Aorta (tissue), 5 donors: ENCODE measurements at places on chromosomes 5 and 9. TPM values are rescaled to one million over a fixed set of nuclear protein-coding genes. Genes with fewer than 3 reads are reported as not detected.

Gene PRXL2C
- total RNA-seq: 23.6 TPM

Gene PPP2R2B
- total RNA-seq: 15.0 TPM

Gene C9
- 0.13 TPM for total RNA-seq

Gene DNAI1
- not detected for total RNA-seq

Gene HAPLN1
- total RNA-seq: 3.5 TPM

Gene LEAP2
- 2.1 TPM for total RNA-seq

Gene BTNL8
- 0.29 TPM for total RNA-seq

Gene PARP8
- total RNA-seq: 28.2 TPM

- DNase-seq: peak; percentile 80
Observed at GRCh38 chr9:19229595-19230354, 718 bp upstream of the DENND4C start.

DNA sequence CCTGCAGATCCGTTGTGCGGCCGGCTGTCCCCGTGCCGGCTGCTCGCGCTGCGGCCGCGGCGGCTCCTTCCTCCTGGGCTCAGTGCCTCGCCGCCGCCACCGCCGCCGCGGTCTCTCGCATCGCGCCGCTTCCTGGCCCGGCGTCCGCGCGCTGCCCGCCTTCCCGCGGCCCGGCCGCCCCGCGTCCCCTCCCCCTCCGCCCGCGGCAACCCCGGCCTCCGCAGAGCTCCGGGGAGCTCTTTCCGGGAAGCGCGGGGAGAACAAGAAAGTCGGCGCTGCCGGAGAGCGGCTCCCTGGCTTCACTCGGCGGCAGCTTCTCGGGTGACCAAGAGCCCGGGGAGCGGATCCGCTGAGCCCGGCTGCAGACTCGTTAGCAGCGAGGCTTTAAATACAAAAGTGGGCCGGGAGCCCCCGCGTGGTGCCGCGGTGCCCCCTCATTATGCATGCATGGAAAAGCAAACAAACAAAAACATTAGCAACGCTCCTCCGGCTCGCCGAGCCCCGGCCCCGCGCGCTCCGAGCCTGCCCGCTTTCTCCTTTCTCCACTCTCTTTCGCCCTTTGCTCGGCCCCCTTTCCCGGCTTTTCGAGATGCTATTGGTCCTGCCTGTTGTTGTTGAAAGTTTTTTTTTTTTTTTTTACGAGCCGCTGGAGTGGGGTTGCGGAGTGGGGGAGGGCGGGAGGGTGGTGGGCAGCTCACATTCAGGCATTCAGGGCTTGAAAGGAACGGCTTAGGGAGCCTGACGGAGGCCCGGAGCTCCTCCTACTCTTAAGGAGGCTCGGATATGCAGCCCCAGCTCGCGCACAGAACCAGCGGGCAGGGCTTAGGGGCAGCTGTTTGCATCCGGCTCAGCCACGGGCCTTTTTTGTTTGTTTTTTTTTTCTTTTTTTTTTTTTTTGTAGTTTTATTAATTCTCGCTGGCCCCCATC lies at the start of gene GAS1:
TSS of gene GAS1 (minus strand) at position 361 of the 928 bp plus-strand sequence. CDS start 727 bp downstream, outside the sequence.
- peak; percentile 91 for DNase-seq

DNA sequence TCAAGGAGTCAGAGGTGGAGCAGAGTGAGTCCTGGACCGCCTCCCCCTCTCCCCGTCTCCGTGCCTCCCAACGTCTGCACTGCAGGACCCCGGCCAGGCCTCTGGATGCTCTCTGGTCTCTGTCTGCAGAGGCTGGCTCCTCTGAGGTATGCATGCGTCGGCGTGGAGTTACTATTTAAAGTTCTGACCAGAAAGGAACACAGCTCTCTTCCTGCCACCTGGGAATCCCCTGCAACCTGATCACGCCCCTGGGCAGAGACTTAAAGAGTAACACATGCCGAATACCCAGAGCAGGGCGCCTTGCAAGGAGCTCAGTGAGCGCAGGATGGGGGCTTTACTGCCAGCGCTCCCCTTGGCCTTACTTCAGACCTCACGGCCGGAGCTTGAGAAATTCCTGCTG lies 16.0 kb downstream of the ANXA6 start:
- DNase-seq: no peak

DNA sequence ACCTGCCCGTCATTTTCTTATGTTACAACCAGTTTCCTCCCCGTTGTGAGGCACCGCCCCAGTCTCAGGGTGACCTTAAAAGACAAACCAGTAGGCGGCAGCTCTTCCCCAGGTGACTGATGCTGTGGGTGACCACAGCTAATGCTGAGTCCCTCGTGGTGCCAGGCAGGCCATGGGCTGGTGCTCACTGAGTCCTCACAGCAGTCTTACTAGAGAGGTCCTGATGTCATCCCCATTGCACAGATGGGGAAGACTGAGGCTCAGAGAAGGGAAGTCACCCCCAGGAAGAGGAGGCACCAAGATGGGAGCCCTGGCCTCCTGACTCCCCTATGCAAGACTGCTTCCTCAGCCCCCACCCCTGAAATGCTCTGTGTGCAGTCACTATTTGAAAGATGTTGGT lies 978 bp downstream of the CFAP157 start:
- no peak for DNase-seq

GRCh38 chr5:172687940-172688339 lies 46.9 kb downstream of the NEURL1B start:
- peak; percentile 16 for DNase-seq

DNA sequence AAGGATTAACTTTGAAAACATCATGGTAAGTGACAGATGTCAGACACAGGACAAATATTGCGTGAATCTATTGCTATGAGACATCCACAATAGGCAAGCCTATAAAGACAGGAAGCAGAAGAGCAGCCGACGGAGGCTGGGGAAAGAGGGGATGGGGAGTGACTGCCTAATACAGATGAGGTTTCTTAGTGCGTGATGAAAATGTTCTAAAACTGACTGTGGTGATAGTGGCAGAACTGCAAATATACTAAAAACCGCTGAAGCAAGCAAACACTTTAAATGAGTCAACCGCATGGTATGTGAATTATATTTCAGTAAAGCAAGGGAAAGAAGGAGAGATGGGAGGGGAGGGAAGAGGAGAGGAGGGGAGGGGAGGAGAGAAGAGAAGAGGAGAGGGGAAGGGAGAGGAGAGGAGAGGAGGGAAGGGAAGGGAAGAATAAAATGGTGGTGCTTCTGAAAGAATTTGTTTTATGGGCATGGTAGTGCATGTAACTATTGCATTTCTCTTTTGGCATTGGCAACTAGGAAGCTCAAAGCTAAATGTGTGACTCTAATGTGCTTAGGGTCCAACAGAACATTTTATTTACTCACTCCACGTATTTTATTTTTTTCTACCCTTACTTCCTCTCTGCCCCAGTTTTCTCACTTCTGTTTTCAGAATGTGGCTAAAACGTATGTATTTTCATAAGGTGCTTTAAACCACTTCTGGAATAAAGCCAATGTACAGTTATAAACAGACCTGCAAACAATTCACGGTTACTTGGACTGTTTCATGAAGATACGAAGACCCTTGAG lies 21.3 kb downstream of the AKNA start:
- DNase-seq: no peak

DNA sequence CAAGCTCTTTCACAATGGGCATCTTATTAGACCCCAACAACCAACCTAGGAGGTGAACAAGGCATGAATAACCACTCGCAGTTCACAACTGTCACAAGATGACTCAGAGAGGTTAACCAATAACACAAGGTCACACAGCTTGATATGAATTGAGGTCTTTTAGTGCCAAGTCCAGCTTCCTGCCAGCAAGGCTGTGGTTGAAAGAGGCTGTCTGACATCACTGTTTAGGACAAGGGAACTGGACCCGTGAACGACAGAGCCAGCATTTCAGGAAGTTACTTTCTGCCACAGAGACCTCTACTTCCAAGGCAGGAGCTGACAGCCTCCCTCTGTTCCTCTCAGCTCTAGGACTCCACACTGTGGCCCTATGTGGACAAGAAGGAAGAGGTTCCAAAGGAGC lies 53.4 kb upstream of the ALDH1B1 start:
- peak; percentile 68 for DNase-seq

DNA sequence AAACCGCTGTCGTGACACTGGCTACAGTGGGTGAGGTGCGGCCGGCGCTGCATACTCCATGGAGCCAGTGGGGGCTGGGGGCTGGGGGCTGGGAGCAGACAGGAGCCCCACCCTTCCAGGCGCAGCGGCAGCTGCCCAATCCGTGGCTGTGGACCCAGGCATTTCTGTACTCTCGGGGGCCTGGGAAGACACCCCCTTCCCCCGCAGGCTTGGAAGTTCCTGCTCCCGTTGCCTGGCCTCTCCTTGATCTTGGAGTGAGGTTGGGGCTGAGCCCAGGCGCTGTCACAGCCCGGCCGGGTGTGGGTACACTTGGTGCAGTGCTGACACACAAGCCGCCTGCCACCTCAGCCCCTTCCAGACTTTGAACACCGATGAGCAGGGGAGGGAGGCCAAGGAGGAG lies 27.7 kb upstream of the GGTA1 start:
- no peak for DNase-seq

DNA sequence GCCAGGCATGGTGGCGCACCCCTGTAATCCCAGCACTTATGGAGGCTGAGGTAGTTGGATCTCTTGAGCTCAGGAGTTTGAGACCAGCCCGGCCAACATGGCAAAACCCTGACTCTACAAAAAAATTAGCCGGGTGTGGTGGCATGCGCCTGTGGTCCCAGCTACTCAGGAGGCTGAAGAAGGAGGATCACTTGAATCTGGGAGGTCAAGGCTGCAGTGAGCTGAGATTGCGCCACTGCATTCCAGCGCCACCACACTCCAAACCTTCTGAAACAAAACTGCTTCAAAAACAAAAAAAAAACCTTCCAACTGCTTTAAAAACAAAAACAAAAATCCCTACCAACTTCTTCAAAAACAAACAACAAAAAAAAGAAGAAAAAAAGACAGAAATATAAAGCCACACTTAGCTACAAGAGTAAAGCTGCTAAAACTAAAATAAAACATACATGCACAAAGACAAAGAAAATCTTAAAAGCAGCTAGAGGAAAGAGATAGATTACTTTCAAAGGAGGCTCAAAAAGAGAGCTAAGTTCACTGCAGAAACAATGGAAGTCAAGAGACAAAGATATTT lies 11.4 kb downstream of the DCAF10 start:
- no peak for DNase-seq

DNA sequence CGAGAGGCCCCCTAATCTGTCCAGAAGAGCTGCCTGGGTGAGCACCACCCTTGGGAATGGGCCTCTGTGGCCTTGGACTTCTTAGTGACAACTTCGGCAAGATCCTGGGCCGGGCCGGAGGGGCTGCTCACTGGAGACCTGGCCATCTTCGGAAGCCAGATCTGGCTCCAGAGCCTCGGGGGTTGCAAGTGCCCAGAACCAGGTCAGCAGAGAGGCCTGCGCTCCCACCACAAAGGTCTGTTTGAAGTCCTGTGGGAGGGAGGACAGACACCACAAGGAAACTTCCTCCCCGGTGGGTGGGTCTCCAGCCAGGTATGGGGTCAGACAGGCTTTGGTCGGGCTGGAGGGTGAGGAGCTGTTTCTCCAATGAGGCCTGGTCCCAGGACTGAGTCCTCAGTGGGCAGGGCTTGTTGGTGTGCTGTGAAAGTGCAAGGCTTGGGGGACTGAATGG lies 86.1 kb downstream of the DAB2IP start:
- no peak for DNase-seq

DNA sequence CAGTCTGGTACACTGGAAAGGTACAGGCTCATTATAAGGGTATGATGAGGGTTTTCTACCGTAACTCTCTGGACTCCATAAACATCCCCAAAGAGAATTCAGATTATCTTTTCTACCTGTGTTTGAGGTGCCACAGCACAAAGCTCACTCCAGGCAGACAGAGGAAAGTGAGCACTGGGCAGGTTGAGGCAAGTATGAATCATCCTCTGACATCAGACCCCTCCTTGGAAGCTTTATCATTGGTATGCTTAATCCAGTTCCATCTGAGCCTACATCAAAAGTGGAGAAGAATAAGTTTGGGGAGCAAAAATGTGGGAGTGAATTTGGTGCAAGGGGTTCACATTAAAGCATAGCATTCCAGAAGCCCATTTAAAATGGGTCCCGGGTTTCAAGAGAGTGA lies 21.7 kb downstream of the C9orf152 start:
- DNase-seq: no peak

GRCh38 chr5:23613566-23613965 lies 106.2 kb downstream of the PRDM9 start:
- DNase-seq: no peak

GRCh38 chr5:174139623-174140022 lies 94.1 kb downstream of the NSG2 start:
- no peak for DNase-seq

- DNase-seq: no peak
Observed at GRCh38 chr9:135997090-135998015, 36.2 kb upstream of the UBAC1 start.

DNA sequence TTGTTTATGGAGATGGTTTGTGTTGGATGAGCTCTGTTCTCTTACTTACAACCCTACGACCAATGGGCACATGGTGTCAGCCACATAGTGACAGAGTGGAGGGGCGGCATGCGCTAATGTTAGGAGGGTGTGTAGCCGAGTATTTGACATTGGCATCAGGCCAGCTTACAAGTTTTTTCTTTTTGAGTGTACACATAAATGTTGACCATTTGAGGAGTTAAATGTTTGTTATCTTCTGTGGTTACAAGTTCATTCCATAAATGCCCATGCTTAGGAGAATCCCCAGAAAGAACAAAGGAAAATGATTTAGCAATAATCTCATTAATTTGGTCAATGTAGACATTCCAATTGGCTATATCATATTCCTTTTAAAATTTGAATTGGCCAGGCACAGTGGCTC lies 180.1 kb upstream of the ELL2 start:
- DNase-seq: no peak

- no peak for DNase-seq
Observed at GRCh38 chr9:114929201-114929600, 1.2 kb downstream of the TNFSF8 start.

GRCh38 chr5:149403923-149404745 lies 25.0 kb upstream of the IL17B start:
- DNase-seq: peak; percentile 35

DNA sequence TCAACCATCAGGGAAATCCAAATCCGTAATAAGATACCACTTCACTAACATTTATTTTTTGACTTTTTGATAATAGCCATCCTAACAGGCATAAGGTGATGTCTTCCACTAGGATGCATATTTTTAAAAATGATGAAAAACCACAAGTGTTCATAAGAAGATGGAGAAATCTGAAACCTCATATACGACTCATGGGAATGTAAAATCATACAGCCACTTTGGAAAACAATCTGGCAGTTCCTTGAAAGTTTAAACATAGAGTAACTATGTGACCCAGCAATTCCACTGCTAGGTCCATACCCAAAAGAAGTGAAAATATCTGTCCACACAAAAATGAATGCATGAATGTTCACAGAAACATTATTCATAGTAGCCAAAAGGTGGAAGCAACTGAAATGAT lies 431.0 kb downstream of the ENC1 start:
- DNase-seq: no peak

- no peak for DNase-seq
Observed at GRCh38 chr5:38462976-38463633, 93.3 kb downstream of the LIFR start.
